ENCODE measurements at places on chromosomes 2 and 18.
A peak's percentile ranks its signal among the peaks of the same experiment; 100 is the strongest.

DNA sequence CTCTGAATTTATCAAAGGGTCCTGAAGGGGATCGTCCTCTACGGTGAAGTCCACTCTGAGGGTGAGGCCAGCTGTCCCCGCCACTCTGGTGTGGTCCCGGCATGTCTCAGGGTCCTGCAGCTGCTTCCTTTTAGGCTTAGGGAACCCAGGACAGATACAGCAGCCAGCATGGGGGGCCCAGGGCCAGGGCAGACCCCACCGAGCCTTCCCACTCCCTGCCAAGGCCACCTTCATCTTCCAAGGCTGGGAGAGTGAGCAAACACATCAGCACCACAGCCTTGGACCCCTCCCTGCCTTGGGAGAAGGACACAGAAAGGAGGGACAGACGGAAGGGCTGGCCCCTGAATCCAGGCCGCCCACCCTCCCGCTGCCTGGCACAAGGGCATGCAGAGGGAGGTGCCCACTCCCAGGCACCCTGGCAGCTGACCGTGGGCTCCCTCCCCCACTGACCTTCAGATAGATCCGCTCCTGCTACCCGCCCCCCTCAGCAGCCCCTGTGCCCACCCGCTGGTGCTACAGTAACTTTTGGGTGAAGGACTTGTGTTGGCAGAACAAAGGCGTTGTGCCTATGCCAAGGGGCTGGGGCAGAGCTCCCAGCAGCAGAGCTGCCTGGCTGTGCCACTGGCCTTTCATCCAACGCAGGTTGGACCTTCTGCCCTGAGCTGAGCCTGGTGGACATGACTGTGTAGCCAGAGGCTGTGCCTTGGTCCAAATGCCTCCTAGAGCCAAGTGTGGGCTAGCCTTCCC lies 7.6 kb downstream of the CYP26B1 start:
- no peak for DNase-seq

GRCh38 chr2:156110890-156111289 lies 221.6 kb downstream of the NR4A2 start:
- DNase-seq: no peak

DNA sequence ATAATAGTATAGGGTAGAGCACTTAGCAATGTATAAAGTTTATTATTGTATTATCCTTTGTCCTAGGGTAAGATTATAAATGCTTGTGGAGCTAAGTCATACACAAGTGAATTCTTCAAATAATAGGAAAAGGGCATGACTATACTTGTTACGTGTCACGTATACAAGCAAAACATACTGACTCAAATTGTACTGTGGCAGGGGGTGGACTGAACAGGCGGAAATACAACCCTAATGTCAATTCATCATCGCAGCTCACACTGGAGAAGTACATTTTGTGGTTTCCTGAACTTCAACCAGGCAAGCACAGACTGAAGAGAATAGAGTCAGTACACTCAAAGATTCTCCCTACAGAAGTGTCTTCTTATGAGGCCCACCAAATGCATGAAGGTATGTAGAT lies 201.0 kb downstream of the MBD2 start:
- DNase-seq: no peak

- DNase-seq: no peak
Observed at GRCh38 chr2:23448906-23449305, 63.9 kb downstream of the KLHL29 start.

GRCh38 chr2:121798617-121799016 lies 43.2 kb downstream of the TSN start:
- no peak for DNase-seq

DNA sequence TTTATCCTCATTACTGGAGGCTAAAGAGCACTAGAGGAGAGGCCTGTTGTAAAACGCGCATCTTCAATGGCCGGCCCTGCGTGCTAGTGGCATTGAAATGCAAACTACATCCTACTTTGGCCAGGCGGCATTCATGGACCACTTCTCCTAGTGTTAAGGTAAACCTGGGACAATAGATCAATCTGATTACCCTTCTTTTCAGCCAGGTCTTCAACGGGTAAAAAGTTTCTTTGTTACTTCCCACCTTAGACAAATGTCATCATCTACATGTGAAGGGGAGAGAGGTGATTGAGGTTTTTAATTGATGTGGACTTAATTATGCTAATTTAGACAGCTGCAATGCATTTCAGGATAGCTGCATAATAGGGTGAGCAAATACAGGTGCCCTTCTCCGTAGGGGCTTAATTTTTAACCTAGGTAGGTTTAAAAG lies 628.0 kb downstream of the ZEB2 start:
- no peak for DNase-seq

- DNase-seq: no peak
Observed at GRCh38 chr2:63819765-63820717, 21.7 kb upstream of the UGP2 start.

DNA sequence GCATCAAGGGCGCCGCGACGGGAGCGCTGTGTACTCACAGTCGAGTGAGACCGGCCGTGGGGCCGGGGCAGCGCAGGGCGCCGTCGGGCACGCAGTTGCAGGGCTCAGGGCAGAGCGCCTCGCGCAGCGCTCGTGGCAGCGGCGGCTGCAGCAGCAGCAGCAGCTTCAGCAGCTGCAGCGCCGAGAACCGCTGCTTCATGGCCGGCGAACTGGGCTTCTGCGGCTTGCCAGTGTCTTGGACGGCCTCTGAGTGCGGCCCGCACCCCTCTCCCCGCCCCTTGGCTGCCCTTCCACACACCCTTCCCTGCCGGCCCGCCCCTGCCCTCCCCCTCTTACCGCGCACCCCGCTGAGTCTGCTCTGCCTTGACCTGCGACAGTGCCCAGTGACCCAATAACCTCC lies at the start of gene LHCGR:
Gene LHCGR, minus strand, starts transcription at position 252 of the 400 bp plus-strand sequence. Its CDS starts 53 bp downstream, at position 199.
- no peak for DNase-seq

GRCh38 chr18:11688972-11689668 lies at the start of gene GNAL:
Gene GNAL, plus strand, starts transcription at chr18:11689264. Its CDS starts 300 bp downstream, at chr18:11689564.
- DNase-seq: no peak

DNA sequence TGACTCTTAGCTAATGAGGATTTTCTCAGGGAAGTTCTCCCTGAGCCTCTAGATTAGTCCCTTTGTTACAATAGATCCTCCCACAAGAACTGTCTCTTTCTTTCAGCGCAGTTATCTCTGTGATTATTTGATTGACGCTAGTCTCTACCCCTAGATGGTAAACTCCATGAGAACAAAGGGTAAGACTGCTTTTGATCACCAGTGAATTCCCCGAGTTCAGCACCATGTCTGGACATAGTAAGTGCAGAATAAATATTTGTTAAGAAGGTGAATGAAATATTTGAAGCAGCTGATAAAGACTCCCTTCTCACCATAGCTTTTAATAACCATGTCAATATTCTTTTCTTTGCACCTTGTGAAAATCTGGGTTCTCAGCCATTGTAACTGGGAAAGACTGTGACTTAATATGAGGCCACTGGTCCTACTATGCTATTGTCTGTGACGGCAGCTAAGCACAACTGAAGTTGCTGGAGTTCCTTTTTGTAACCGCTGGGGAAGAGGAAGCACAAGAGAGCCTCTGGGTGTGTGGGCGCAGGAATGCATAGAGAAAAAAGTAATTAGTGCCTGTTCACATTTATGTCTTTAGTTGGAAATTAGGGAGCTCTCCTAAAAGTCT lies 214.7 kb downstream of the TGIF1 start:
- no peak for DNase-seq

DNA sequence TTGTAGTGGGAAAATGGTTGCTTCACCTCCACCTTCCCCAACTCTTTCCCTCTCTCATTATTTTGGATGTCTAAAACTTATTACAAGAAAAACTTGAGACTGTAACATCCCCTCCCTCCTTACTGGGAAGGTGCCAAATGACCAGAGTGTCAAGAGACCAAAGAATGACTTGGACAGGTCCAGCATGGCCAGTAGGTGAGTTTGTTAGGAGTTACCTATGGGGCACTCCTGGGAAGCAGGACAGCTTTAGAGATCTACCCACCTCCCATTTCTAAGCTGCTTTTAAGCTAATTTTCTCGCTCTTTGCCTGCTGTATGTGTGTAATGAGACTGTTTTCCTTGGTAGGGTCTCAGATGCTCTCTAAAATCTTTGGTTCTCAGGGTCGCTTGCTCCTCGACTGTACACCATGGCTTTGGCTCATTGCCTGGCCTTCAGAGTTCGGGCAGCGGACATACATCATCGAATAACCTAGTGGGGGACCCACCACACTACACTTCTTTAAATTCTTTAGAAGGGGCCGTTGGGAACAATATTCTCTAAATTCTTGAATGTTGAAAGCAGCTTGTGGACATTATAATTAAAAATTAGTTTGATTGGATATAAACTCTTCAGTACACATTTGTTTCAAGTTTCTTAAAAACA lies 45.2 kb downstream of the SLC30A6 start:
- no peak for DNase-seq

- DNase-seq: no peak
Observed at GRCh38 chr18:64436111-64436510, 287.2 kb upstream of the LINC00305 start.

DNA sequence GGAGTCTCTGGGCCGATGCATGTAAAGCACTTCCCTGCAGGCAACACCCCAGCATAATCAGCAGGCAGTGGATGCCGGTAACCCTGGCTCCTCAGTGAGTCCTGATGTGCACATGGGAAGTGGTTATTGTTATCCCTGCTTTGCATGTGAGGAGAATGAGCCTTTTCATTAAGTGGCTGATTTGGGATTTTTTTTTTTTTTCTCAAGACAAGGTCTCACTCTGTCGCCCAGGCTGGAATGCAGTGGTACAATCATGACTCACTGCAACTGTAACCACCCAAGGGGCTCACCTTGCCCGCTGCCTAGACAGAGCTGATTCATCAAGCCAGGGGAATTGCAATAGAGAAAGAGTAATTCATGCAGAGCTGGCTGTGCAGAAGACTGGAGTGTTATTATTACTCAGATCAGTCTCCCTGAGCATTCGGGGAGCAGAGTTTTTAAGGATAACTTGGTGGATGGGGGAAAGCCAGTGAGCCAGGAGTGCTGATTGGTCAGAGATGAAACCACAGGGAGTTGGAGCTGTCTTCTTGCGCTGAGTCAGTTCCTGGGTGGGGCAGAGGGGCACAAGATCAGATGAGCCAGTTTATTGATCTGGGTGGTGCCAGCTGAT lies 95.4 kb downstream of the SOCS6 start:
- DNase-seq: no peak

DNA sequence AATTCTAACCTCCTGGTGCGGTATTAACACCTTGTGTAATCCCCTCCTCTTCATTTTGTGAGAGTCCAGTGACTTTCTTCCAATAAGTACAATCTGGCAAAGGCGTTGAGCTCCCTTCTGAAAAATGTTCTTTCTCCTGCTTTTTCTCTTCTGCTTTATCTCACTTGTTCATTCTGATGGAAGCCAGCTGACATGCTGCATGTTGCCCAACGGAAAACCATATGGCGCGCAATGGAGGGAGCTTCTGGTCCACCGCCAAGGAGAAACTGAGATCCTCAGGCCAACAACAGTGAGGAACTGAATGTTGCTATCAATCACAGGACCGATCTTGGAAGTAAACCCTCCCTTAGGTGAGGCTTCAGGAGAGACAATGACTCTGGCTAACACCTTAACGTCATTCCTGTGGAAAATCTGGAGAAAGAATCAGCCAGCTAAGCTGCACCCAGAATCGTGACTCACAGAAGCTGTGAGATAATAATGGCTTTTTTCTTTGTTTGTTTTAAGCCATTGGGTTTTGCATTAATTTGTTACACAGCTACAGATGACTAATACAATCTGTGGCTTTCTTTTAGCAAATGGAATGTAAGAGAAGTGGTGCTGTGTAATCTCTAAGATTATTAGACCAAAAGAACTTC lies 1323.9 kb upstream of the DDX18 start:
- DNase-seq: no peak

DNA sequence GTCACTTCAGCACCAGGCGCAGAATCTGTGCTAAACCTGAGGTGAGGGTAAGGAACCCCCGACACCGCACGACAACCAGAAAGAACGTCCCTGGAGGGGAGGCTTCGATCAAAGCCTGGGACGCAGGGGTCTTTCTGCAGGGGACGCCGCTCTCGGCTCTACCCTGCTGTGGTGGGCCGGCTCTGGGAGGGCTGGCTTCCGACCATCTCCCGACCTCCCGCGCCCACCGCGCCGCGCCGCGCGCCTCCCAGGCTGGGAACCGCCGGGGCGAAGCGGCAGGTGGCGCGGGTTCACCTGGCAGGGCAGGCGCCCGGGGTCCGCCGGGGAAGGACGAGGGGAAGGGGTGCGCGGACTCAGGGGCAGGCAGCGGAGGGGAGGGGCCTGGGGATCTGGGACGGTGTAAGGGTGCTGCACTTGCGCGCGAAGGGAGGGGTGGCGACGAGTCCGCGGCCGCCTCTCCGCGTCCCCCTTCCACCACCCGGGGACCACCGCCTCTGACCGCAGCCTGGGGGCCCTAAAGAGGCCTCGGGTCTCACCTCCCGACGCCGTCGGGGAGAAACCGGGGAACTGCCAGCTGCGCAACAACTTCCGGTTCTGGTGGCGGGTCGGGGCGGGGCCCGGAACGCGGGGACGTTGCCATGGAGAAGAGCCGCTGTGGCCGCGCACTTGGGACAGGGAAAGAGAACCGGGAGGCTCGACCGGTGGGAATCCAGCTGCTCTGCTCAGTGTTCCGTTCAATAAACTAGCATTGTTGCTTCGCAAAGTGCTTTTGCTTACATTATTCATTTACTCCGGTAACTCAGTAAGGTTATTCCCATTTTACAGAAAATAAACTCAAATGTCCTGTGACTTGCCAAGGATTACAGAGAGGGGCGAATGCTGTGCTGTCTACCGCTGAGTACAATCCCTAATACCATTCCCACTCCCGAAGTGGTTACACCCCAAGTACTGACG lies at the start of gene ZNF396:
Gene ZNF396, minus strand, starts transcription at position 596 of the 954 bp plus-strand sequence. CDS start 3,045 bp downstream, outside the sequence.
- peak; percentile 44 for DNase-seq

DNA sequence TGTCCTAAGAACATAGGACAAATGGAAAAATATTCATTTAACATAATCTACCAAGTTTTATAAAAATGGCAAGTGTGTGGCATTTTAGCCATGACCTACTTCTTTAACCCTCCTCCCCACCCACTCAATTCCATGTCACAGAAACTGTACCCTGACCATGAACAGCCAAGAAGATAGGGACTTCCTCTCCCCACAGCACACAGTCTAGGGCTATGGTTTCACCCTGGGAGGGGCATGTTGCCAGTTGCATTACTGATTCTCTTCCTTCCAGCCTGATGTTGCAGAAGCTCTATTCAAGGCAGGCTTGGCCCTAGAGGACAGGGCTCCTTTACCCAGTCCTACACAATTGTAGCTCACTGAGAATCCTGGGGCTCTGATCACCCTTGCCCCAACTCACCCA lies 153.6 kb upstream of the KLF7 start:
- no peak for DNase-seq

- no peak for DNase-seq
Observed at GRCh38 chr2:41723526-41723925, 324.3 kb upstream of the PKDCC start.

GRCh38 chr2:516944-517343 lies 160.3 kb downstream of the TMEM18 start:
- no peak for DNase-seq

- DNase-seq: no peak
Observed at GRCh38 chr2:223760838-223761502, 76.4 kb downstream of the AP1S3 start.

- DNase-seq: no peak
Observed at GRCh38 chr2:102387763-102388546, 32.4 kb downstream of the IL18R1 start.
